ENCODE measurements at places on chromosomes 2 and 18.

- no peak for DNase-seq
Measured at GRCh38 chr18:74128159-74128558, 19.5 kb downstream of the FBXO15 start.

- no peak for DNase-seq
Measured at GRCh38 chr18:28767727-28768211, 590.8 kb upstream of the CDH2 start.

DNA sequence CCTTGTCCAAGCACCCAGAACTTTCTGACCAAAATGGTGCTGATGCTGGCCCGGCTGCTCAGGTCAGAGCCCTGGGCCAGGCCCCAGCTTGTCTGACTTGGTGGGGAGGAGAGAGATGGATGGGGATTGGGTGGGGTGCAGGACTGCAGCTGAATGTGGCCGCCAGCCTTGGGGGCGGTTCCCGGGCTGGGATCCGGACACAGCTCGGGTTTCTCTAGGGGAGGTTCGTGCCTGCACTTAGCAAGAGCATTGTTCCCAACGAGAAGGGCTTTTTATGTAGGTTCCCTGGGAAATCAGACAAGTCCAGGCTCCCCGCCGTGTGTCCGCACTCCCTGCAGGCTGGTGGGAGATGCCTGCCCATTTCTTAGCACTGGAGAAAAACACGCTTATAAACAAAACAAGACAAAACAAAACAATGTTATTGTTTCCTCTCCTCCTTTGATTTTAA is 50.5 kb upstream of the HS6ST1 start:
- no peak for DNase-seq

DNA sequence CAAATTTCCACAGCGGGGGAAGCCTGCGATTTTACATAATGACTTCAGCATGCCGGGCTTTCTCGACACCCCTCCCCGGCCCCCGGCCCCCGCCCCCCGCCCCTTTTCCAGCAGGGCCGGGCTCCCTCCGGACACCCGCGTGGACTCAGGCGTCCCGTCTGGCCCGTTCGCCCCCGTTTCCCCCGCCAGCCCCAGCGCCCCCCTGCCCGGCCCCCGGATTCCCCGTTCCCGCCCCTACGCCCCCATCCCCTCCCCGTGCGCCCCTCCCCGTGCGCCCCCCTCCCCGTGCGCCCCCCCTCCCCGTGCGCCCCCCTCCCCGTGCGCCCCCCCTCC is 456 bp upstream of the NFATC1 start:
- no peak for DNase-seq

DNA sequence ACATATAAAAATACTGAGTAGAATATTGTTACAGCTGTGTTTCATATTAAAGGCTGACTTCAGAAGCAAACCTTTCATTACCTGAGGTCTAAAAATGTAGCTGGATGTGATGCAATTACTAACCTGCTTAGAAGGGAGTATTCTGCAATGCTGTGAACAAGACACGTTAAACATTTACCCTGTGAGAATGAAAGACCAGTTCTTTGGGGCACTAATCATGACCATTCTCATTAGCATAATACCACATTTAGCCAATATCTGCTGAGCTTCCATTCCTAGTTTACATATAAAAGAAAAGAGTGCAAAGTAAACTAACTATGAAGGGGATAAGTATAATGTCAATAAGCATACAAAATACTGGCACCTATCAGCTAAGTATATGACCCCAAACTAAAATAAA is 784.0 kb upstream of the KLHL29 start:
- DNase-seq: no peak

- DNase-seq: no peak
Measured at GRCh38 chr2:74501335-74502071, 2.1 kb upstream of the LBX2 start.

DNA sequence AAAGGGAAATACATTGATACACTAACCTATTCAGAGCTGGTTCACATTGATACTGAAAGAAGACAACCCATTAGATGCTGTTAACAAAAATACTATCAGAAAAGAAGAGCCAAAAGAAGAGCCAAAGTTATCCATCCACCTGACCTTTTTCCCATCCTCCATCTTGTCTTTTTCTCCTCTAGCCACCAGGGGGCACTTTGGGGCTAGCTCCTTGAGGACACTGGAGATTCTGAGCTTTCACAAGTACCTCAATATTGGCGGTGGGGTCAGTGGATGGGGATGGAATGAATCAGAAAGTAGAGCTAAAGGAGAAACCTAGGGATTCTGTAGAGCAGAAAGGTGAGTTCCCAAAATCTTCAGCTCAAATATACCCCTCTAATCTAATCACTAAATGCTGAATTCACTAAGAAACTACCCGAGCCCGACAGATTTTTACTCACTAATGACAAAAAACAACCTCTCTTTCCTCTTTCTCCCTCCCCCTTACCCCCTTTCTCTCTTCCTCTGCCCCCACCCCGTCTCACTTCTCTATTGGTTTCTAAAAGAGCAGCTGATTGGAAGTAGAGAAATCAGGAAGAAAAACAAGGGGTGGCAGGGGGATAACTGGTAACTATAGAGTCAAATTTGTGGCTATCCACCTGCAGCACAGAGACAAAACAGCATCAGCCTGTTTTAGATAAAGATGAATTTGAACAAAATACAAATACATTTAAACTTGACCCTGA is 203.3 kb downstream of the TCF4 start:
- DNase-seq: no peak

GRCh38 chr18:22330508-22330907 is 87.2 kb downstream of the CTAGE1 start:
- DNase-seq: no peak

DNA sequence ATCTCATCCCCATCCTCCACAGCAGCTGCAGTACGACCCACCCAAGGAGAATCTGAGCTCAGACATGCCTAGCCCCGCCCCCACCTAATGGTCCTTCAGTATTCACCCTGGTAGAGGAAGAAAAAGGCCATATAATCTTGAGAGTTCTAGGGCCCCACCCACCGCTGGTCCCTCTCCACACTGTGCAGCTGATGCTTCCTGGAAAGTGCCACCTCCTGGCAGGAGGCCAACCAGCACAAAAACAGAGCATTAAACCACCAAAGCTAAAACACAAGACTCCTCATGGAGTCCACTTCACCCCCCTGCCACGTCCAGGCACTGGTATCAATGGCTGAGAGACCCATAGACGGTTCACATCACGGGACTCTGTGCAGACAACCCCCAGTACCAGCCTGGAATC is 40.7 kb downstream of the MC4R start:
- DNase-seq: no peak

GRCh38 chr2:46643951-46644350 is 164.6 kb downstream of the TMEM247 start:
- DNase-seq: no peak

DNA sequence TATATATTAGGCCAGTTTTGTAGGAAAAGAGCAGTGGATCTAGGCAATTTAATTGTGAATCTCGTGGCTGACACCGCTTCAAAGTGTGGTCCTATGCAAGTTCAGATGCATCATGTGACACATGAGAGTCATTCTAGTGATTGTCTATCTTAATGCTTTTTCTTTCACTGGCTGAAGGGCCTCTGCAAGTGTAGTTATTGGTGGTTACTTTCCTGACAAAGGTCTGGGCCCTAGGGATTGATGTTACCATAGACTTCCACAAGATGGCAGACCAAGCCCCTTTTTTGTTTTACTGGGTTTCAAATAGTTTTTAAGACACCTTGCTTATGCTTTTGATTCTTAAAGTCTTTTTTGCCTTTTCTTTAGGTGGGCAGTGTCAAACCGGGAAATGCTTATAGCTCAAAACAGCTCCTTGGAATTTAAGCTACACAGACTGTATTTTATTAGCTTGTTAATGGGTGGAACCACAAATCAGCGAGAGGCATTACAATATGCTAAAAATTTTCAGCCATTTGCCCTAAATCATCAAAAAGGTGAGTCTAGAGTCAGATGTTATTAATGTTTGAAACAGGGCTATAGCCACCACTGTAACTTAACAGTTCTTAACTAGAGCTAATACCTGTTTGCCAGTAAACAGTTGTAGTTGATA is 25.9 kb downstream of the CD8A start:
- no peak for DNase-seq

DNA sequence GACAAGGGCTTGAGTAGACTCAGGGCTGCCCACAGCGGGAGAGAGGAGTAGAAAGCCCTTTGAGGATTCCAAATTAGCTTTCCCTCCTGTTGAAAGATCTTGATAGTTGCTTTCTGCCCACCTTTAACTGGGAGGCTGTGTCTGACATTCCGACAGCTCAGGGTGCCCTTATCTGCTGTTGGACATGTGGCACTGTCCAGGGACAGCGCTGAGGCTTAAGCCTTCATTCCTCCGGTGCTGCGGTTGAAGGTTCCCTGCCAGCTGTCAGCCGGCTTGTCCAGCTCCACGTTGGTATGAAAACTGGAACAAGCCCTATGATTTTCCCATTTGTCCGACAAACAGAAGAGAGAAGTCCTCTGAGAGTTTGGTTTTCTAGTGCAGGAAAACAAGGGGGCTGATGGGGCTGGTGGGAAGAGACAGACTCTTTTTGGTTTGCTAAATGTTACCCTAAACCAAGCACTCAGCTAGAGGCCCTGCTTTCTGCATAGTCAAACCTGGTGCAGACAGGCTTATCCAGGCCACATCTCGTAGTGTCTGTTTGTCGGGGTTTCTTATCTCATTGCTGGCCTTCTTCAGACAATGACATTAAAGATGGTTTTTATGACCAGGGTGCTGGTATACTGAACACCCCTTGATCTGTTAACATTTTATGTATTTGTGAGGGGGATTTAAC is 24.5 kb downstream of the GREB1 start:
- DNase-seq: no peak

GRCh38 chr2:118983133-118983532 is 41.1 kb downstream of the MARCO start:
- no peak for DNase-seq

DNA sequence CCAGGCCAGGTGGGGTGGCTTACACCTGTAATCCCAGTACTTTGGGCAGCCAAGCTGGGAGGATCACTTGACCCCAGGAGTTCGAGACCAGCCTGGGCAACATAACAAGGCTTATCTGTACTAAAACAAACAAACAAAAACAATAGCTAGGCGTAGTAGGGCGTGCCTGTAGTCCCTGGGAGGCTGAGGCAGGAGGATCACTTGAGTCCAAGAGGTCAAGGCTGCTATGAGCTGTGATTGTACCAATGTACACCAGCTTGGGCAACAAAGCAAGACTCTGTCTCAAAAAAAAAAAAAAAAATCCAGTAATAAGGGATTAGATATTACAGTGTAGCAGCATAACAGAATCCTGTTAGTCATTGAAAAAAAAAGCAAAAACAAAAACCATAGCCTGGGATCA is 223.2 kb upstream of the FOSL2 start:
- DNase-seq: no peak

GRCh38 chr2:199464606-199465352 is 7.0 kb upstream of the SATB2 start:
- DNase-seq: no peak

DNA sequence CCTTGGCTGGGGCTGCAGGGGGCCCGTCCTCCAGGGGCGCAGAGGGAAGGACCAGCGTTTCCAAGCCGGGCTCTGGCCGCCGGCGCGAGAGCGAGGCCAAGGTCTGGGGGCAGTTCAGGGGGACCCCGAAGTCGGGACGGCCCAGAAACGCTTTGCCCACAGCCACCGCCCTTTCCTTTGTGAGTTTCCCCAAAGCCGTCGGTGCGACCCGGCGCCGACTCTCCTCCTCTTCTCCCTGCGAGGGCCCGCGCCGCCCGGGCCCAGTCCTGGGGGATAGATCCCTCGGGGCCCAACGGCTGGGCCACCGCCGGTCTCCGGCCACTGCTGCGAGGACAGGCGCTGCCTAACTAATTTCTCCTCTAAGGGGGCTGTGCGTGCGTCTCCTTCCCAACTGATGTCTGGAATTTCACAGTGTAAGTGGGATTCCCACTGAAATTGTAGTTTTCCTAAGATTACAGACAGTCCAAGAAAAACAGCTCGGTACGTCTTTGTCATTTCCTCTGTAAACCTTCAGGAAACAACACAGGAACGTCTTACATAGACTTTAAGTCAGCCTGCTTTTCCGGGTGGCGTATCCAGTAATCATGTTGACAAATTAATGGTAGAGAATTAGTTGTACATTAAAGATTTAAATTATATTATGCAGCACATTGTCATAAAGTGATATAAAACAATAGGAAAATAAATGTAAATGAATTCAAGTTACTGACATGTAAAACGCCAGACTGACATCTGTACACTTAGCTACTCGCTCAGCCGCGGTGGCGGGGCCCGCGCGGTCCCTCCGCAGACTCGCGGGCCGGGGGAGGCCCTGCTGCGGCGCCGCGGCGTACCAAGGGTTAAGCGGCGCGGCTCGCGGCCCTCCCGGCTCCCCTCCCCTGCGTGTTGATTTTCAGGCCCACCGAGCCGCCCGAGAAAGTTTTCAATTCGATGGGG is 139.4 kb upstream of the SIX3 start:
- DNase-seq: no peak

DNA sequence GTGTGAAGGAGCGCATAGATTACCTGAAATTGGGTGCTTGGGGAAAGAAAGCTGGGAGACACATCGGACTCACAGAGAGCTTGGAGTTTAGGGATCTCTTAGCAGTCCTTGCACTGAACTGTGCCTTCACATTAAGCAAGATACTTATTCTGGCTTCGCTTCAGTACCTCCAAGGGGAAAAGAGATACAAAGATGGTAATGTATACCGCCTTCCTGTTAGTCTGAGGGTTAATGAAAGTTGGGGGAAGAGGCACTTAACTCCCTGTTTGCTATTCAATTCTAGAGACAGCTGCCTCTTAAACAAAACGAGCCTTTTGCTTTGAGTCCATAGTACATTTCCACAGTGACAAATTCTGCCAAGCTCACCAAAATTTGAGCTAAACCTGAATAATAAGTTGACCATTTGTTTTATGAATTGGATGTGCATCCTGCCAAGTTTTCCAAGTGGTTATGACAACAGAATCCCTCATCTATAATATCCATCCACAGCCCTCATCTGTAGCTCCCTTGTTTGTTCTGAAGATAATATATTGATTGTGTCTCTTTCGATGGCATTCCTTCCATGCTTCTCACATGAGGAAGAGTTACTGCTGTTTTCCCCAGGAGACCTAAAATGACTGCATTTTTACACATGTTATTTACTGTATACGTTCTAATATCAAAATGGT is 287.1 kb upstream of the ATP5MC3 start:
- no peak for DNase-seq

DNA sequence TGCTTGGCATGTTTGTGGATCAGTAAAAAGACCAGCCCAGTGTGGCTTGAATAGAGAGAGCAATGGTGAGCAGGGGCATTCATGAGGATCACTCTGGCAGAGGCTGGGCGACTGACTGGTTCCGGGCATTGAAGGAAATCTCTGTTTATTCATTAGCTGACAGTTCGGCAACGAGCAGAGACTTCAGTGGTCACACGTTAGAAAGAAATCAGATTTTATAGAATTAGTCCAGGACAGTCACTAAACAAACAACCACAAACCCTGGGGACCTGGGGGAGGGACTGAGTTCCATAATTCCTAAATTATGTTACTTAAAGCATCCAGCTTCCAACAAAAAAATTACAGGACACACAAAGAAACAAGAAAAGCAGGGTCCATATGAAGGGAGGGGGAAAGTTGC is 72.5 kb downstream of the NOL10 start:
- no peak for DNase-seq
